ENCODE measurements at places on chromosomes 3 and 15.

DNA sequence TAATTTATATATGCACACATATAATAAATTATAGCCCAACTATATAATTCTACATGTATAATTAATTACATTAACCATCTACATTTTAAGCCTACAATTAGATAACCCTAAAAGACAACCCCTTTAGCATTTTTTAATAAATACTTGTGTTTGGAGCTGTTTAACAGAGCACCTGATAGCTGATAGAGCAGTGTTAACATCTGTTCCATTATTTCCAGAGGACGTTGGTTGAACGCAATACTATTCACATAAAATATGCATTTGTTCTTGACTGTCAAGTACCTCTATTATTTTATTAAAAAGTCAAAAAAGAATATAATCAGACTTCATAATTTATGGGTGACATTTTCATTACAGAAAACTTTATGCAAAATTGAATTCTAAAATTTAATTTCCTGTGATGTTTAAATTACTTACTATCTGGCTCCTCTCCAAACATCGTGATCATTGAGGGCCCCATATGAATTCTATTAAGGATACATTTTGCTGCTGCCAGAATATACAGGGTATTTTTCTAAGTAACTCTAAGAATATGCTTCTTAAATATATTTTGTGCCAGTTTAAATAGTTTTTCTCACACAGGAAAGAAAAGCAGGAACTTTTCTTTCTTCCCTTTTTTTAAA lies 234.3 kb downstream of the SHOX2 start:
- no peak for DNase-seq

DNA sequence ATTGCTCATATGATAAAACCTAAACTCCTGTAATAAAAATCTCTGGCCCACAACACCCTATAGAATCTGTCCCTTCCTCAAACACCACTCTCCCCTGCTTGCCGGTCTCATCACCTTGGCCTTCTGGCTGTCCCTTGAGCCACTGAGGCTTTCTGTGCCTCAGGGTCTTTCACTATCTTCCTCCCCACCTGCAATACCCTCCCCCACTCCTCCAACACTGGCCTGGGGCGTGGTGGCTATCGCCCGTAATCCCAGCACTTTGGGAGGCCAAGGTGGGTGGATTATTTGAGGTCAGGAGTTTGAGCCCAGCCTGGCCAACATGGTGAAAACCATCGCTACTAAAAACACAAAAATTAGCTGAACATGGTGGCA lies 3.3 kb upstream of the CSK start:
- DNase-seq, result no peak

DNA sequence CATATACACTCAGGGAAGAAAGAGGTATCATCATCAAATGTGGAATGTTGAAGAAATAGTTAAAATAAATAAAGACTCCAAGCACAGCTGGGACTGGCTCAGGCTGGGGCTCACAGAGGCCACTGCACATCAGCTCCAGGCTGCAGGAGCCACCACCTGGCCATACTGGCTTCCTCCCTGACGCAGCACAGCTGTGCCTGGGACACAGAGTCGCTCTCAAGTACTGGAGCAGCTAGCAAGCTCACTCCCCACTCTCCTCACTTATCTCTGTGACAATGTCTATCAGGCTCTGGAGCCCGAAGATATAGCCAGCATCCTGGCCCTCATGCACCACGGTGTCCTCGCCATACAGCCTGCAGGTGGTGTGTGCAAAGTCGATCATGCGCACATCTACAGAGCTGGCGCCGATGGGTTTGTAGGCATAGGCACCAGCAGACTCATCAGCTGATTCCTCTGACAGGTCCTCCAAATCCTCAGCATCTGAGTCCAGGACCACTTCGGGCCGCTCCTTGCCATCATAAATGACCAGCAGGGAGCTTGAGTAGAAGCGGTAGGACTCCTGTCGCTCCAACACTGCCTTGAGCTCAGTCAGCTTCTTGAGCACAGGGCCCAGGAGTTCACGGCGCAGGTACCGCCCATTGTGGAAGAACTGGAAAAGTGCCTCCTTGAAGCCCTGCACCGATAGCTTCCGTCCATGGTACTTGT lies 2.5 kb upstream of the NCKIPSD start:
- DNase-seq, result no peak

- no peak for DNase-seq
Measured at GRCh38 chr3:40437889-40438288, 19.2 kb upstream of the RPL14 start.

- no peak for DNase-seq
Measured at GRCh38 chr3:63338351-63338750, 60.2 kb downstream of the SYNPR start.

GRCh38 chr15:78049691-78050440 lies 27.6 kb downstream of the TBC1D2B start:
- DNase-seq, result no peak

- no peak for DNase-seq
Measured at GRCh38 chr3:108131475-108132134, 40.8 kb upstream of the CD47 start.

DNA sequence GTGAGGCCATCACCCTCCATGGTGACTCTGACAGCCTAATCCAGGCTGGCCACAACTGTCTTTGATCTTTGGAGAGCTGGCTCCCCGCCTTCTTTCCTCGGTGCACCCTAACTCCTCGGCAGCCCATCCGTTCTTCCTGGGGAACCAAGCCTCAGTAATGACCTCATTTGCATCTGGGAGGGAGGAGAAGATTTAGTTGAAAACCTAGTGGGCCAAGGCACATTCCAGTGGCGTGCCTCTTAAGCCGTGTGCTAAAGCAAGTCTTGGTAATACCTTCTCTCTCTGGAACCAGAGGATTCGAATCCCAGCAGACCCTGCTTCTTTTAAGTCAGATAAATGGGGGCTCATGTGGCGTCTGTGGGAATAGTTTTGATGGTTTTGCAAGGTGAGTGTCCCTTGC lies 233.1 kb downstream of the EBLN2 start:
- DNase-seq, result no peak

Measured in aorta (tissue), 5 donors.